Posterior vena cava (tissue), 2 donors: ENCODE measurements at places on chromosomes 2 and 18.

DNA sequence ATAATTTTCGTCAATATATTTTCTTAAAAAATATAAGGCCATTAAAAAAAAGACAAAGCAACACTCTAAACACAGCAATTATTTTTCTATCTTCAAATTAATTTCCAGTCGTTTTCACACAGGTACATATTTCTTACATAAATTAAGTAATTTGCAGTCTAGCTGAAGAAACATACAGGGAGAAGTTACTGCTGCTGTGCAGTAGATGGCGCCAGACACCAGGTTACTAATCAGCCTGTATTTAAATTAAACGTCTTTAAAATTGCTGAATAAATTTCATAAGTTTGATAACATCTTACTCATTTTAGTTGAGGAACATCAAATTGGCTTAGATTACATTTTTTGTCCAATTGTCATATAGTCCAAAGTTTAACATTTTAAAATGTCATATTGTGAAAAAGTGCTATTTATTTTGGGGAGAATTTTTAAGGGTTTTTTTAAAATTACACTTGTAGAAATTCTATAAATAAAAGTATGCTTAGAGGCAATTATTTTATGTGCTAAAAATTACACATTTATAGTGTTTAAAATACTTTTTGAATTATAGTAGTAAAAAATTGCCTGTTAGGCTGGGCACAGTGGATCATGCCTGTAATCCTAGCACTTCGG, 88.4 kb downstream of the PMAIP1 start:
- no peak for DNase-seq

GRCh38 chr2:134435505-134435904, 181.6 kb downstream of the MGAT5 start:
- no peak for DNase-seq

DNA sequence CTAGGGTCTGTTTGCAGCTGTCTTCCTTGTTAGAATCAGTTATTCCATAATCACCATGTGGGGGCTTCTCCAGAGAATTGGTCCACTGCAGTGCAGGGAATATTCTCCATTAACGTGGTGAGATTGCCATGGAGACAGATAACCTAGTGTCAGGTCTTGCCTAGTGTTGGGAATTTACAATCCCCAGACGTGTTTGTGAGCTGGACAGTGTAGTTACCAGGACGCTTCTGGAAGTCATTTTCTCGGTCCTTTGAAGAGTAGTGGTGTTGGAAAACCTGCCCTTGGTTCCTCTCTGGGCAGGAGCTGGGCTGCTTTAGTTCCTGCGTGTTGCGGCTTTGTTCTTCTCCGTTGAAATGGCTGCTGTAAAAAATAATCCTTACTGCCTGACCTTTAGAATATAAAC, 68.8 kb upstream of the LYPD6B start:
- no peak for DNase-seq

- no peak for DNase-seq
Measured at GRCh38 chr2:64165706-64166105, 21.5 kb upstream of the PELI1 start.

- no peak for DNase-seq
Measured at GRCh38 chr2:55351672-55352071, 68.0 kb downstream of the CCDC88A start.

GRCh38 chr2:9897846-9898245, 53.6 kb upstream of the GRHL1 start:
- DNase-seq: no peak

DNA sequence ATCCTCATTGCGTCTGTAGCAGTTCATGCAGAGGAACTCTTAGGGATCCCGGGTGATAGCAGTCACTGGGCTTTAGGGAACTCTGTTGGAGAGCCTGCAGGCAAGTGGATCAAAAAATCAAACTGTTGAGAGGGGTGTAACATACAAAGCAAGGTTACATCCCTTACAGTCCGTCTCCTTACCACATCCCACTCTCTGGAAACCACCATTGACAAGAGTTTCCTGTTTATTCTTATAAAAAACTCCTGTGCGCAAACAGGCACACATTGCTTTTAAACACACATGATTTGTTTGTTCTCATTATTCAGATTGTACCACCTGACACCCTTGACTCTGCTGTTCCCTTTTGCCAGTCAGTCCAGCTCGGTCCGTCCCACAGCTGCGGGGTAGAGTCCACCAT, 137.7 kb downstream of the LTBP1 start:
- no peak for DNase-seq

DNA sequence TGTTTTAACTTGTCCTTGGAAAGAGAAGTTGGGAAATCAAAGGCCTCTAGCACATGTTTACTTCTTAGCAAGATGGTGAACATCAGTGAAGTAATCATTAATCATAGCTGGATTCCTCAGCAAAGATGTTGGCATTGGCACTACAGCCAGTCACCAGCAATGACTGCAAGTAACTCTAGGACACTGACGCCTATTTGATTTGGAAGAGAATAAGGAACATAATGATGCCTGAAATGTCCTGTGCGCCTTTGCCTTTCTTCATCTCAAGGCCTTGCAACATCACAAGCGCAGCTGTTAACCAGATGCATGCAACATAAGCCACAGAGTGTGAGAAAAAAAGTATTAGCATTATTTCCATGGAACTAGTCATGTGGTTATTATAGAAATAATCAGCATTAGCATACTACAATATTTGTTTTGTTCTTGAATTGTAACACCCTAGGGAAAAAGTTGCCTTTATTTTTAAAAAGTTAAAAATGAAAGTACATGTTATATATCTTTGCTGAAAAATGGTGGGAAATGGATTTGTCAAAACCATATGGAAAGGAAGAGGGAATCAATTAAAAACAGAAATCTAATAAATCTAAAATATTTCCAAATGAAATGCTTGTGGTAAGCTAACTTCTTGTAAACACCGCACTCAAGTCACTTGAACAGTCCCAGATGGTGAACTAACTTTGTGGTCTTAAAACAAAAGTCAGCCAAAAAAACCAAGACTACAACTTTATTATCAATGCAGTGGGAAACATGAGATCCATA, 55.6 kb downstream of the THADA start:
- DNase-seq: peak; percentile 82

DNA sequence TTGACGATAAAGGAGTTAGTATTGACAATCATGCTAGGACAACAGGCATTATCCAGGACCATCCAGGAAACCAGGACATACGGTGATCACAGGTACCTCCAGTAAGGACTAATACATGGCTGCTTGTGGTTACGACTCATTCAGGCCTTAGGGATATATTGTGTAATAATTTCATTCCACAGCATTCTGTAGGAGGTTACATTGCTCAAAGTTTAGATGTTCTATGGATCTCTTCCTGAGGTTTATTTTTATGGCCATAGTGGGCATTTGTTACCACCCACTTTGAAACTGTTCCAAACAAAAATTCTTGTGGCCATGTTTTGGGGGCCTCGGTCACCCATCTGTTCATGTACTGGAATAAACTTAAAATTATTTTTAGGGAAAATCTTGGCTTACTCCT, 431.6 kb downstream of the METTL4 start:
- no peak for DNase-seq

DNA sequence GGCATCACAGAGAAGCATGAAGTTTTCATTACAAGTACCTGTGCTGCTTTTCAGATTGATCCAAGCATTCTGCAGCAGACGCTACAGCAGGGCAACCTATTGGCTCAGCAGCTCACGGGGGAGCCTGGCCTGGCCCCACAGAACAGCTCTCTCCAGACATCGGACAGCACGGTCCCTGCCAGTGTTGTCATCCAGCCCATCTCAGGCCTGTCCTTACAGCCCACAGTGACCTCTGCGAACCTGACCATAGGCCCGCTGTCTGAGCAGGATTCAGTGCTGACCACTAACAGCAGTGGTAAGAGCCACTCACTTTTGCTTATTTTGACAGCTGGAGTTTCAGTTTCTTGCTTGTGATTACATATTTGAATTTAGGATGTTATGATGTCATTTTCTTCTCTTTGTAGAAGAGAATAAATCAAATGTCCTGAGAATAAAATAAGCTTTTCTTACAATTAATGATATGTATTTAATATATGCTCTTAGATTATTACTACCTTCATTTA, 104.9 kb downstream of the ZNF236 start:
- DNase-seq: no peak

- DNase-seq: no peak
Measured at GRCh38 chr2:40367652-40368051, 84.2 kb downstream of the SLC8A1 start.

DNA sequence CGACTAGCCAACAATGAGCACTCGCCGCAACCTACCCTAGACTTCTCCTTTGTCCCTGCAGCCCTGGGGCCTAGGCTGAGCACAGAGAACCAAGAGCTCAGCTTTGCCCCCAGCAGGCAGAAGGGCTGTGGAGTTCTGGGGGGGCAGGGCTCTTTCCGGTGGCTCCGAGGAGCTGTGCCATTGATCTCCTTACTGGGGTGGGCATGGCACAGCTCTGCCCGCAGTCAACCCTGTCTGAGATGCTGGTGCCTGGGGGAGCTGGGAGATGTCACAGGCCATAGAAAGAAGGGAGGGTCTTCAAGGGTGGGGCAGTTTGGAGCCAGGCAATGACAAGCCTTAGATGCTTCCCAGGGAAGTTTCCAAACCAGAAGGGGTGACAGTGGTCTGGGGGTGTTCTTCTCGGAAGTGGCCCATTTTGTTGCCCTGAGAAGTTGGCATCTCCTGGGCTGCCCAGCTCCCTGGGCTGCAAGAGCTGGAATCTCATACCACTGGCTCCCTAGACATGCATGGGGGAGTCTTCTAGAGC, 14.1 kb upstream of the GPR55 start:
- DNase-seq: no peak

DNA sequence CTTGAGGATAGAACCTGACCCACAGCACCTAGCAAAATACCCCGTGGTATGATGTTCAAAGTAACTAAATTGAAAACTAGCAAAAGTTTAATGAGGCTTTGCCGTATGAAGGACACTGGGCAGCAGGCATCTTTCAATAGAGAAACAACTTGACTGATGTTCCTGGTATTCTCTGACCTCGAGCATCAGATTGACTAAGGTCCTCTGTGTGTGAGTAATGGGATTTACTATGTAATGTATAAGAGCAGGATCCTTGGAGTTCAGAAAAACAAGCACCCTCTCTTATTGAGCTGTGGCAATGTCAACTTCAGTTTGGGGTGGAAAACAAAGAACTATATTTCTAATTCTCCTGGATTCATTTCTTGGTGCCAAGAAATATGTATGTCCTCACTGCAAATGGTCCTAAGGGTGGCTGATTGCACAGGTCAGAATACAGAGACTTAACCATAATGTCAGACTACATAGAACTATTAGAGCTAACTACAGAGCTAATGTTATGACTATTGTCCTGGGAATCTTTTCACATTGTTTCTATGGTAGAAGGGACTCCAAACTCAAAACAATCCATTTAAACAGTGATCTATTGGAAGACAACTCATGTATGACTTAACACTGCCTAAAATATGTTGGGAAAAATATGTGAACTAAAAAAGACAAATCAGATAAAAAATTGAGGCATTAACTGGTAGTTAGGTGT, 4.4 kb downstream of the TNFAIP6 start:
- no peak for DNase-seq

DNA sequence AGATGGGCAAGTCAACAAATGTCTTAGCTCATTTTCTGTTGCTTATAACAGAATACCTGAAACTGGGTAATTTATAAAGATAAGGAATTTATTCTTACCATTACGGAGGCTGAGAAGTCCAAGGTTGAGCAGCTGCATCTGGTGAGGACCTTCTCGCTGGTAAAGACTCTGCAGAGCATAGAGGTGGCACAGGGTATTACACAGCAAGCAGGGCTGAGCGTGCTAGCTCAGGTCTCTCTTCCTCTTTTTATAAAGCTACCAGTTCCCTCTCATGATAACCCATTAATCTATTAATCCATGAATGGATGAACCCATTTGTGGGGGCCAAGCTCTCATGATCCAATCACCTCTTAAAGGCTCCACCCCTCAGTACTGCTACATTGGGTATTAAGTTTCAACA, 109.1 kb downstream of the CDK15 start:
- DNase-seq: no peak

DNA sequence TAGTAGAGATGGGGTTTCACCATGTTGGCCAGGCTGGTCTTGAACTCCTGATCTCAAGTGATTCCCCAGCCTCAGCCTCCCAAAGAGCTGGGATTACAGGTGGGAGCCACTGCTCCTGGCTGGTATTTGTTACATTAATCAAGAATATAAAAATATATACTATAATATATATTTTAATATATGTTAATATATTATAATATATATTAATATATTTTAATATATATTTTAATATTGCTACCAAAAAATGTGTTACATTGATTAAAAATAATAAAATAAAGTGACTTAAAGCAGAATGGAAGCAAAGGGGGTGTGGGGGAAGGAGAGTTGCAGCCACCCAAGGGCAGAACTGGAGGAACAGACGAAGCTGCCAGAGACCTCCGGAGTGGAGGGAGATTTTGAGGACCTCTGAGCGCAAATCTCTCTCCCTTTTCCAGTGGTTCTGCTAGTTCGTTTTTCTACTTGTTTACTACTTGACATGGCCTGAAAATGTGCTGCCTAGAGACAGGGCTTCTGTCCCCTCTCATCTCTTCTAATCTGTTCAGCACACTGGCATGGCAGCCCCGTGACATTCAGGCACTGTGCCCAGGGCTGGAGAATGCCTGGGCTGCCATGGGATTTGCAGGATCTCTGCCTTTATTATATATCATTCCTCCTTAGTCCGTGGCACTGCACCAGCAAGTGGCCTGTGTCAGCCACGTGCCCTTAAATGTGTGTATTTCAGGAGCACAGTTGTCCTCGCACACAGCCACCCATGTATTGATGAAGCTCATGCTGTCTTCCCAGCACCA, 47.9 kb upstream of the RAB12 start:
- DNase-seq: no peak

DNA sequence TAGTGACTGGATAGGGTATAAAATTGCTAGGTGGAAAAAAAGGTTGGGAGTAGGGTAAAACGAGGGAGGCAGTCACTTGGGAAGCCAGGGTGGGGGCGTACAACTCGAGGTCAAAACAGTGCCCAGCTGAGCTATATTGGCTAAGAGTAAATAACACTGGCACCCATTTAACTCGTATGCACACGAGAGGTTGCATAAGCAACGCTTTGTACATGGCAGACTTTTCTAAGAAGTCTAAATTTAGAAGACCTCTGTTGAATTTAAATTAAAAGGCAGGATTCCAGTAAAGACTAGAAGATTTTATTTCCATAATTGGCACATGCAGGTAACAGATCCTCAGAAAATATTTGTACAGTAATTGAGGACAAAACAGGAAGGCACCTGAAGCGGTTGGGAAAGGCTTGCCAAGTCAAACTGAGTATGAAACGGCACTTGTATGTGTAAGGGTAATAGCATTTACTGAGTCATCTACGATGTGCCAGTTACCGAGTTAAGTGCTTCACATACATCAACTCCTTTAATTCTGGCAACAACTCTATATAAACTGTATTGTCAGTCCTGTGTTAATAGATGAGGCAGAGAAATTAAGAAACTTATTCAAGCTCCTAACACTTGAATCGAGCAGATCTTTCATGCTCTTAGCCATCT, 1.4 kb upstream of the MALT1 start:
- no peak for DNase-seq
